ENCODE measurements at places on chromosomes 13 and 19.

- DNase-seq = no peak
Measured at GRCh38 chr13:71882120-71882519, 15.1 kb upstream of the DACH1 start.

DNA sequence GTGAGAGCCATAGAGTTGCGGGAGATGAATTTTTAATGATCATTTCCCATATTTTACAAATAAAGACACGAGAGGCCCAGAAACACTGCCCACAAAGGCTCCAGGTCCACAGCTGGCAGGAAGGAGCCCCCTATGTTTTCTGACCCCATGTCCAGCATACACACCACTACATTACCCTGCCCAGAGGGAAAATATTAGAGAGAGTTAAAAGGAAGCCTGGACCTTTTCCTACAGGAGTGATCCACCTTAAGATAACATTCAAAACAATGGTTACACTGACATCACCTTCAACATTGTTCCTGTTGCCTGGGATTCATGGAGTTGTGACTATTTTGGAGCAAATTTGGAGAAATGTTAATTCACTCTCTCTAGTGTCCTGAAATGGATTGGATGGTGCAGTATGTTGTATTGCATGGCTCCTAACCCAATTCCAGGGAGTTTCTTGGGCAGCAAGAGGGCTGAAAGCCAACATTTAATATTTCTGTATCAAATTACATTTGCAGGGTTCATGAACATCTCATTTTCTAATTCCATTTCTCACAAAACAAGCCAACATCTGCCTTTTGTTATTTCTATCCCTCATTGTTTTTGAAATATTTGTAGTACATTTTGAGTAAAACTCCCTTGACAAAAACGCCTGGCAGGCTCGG lies 172.5 kb downstream of the DLEU7 start:
- no peak for DNase-seq

DNA sequence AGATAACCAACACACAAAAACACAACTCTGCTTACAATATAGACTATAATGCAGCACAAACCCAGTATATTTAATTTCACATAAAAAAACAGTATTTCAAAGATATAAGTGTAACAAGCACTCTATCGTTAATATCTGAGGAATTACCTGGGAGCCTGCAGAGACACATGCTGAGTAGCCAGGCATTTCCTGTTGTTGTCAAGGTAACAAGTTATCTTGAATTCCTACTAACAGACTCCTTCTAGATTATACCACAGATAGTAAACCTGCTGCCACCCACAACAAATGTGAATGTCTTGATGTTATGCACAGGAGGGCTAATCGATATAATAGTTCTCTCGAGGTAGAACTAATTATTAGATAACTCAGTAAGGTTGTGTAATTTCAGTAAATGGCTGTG lies 826.0 kb upstream of the PRR20A start:
- no peak for DNase-seq

DNA sequence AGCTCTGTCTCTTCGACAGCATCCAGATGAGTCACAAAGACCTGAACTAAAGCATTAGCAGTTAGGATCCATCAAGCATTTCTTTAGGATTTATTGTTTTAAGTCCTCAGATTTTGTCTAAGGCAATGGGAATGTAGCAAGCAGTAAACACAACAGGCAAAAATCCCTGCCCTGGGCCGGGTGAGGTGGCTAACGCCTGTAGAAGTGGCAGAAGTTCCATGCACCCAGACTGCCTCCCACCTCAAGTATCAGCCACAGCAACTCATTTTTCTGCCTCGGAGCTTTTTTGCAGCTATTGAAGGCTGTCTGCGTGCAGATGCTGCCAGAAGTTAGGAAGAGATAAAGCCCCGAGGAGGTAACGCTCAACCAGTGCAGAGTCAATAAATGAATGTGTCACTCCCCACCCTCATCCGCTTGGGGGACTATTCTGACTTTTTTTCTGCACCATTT lies 47.1 kb upstream of the MRI1 start:
- DNase-seq = no peak

DNA sequence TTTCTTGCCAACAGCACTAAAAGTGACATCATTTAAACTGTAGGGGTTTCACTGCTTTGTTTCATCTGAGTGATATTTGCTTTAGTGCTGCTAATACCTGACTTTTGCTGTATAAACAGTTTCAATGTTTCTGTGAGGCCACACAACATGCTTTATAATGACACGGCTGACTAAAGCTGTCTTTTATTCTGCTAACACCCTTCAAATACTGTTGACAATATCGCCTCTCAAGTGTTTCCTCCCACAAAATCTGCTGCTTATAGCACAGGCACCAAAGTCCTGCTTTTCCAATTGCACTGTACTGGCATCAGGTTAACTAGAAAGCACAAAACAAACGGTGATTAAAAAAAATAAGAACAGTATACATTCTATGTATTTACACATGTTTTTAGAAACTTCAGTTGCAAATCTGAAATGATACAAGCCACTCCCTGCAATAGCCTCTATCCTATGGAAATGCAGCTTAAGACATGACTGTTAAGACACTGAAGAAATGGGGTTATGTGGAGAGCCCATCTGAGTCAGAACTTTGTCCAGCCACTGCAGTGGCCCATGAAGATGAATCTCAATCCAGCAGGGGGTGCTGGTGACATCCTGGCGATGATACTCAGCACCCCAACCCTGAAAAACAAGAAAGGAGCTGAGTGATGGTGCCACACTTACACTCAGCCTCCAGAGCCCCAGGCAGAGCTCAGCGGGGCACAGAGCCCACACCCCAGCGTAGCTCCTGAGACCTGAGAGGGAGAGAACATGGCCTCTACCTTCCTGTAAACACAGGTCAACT lies 29.4 kb downstream of the RFXAP start:
- DNase-seq = no peak

DNA sequence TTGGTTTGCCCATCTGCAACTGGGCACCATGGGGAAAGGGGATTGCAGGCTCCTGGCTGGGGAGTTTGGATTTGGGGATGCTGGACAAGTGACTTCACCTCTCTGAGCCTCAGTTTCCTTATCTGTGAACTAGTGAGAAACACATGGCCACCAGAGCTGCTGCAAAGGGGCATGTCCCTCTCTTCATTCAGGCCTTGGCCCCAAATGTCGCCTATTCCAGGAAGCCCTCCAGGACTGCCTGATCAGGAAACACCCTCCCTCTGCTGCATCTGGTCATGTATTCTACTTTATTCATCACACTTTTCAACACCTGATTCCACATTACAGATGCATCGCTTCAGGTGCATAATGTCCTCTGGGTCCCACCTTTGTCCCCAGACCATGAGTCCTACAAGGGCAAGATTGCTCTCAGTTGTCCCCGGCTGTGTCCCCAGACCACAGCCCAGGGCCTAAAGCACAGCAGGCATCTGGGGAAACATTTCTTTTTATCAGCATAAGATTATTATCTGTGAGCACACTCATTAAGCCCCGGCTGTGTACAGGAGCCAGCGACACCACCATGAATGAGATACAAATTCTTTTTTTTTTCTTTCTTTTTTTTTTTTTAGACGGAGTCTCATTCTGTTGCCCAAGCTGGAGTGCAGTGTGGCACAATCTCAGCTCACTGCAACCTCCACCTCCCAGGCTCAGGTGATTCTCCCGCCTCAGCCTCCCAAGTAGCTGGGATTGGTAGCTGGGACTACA lies 37.5 kb downstream of the ARRDC2 start:
- DNase-seq = no peak

DNA sequence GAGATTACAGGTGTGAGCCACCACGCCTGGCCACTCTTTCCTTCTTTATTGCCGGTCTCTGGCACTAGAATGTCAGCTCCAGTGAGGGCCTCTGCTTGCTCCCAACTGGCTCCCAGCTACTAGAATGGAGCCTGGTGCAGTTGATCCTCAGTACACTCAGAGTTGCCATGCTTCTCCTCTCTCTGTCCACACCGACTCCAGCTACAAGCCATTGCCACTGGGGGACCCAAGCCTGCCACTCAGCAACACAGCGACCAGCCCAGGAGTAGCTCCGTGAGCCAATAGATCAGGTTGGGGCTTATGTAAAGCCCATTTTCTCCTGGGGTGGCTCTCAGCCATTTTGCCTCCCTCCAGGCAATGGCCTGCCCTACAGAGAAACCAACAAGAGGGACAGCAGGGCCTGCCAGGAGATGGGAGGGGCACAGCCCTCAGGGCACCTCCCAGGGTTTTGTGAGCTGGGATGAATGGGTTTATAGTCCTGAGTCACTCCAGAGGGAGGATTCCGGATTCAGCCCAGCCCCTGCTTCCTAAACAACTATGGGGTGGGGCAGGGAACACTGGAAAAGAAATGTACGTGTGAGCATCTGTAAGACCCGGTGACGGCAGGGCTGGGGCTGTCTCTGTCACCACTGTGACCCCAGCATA lies 36.5 kb downstream of the OPA3 start:
- no peak for DNase-seq

DNA sequence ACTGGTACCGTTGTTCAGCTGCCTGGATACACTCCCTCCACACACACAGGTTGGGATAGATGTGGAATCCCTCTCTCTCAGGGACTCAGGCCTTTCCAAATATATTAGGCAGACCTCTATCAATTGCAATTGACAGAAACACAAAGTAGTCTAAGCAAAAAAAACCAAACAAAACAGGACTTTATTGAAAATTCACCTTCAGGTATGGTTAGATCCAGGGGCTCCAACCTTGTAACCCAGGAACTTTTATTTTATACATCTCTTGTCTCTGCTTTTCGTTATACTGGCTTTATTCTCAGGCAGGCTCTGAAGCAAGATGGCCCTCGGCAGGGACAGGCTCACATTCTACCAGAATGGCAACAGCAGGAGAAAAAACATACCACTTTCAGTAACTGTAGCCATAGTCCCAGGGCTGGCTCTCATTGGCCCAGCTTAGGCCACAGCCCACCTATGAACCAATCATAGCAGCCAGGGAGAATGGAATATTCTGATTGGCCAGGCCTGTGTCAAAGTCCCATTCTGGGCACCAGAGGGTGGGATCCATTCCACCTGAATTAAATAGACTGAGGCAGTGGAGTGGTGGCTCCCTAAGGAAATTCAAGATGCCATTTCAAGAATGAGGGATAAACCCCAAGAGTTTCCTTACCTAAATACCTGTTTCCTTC lies 13.1 kb upstream of the CEACAM19 start:
- no peak for DNase-seq

DNA sequence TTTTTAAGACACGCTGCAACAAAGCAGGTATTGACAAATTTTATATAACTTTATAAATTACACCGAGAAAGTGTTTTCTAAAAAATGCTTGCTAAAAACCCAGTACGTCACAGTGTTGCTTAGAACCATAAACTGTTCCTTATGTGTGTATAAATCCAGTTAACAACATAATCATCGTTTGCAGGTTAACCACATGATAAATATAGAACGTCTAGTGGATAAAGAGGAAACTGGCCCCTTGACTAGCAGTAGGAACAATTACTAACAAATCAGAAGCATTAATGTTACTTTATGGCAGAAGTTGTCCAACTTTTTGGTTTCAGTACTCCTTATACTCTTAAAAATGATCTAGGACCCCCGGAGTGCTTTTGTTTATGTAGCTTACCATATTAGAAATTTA lies 1.2 kb downstream of the BRCA2 start:
- DNase-seq = no peak

GRCh38 chr19:48461982-48462655 lies 6.7 kb downstream of the KCNJ14 start:
- DNase-seq = no peak

DNA sequence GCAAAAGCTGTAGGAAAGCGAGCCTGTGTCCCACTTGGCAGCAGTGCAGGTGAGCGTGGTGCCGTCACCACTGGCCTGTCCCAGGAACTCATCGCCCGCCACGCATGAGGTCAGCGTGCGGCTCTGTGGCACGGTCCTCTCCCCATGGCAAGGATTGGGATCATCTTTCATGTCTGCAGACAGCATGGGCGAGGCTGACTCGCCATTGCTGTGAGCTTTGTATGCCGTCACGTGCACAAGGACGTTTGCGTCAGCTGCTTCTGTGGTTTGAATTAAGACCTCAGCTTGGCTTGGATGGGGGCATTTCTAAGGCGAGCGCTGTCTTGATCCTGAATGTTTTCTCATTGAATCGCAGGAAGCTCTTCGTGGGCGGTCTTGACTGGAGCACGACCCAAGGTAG lies 9.8 kb downstream of the DAZAP1 start:
- peak; percentile 88 for DNase-seq
